Effector memory CD4-positive, alpha-beta T cell (primary cell): ENCODE measurements at places on chromosomes 7 and 10.

DNA sequence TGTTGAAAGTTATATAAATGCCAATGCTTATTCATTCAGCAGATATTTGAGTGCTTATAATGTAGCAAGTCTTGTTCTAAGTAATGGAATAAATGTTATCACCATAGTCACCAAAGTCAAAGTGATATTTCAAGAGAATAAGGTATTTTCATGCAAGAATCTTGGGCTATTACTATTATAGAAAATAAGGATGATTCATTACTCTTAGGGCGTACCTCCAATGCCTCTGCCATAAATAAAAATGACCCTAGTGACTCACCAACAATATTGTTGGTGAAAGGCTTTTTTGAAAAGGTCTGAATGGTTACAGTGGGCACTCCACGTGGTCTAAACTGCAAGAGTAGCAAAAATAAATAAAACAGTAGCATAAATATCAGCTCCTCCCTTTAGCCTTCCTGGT, 68.4 kb downstream of the RALA start:
- DNase-seq: no peak

DNA sequence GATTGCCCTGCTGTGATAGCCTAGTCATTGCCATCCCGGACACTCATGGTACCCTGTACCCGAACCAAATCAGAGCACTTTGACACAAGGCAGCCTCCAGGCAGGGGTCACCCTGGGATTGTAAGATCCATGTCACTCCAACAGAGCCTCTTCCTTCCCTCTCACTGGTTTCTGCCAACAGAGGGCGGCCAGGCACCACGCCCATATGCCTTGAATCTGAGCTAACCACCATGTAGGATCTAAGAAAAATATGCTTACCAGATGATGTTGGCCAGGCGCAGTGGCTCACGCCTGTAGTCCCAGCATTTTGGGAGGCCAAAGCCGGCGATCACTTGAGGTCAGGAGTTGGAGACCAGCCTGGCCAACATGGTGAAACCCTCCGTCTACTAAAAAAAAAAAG, 389.2 kb upstream of the KLF6 start:
- no peak for DNase-seq

- no peak for DNase-seq
These were observed 21.8 kb upstream of the SEMA3C start for GRCh38 chr7:80940539-80941207.

- no peak for DNase-seq
These were observed 26.7 kb upstream of the WNT2 start for GRCh38 chr7:117349570-117349969.

DNA sequence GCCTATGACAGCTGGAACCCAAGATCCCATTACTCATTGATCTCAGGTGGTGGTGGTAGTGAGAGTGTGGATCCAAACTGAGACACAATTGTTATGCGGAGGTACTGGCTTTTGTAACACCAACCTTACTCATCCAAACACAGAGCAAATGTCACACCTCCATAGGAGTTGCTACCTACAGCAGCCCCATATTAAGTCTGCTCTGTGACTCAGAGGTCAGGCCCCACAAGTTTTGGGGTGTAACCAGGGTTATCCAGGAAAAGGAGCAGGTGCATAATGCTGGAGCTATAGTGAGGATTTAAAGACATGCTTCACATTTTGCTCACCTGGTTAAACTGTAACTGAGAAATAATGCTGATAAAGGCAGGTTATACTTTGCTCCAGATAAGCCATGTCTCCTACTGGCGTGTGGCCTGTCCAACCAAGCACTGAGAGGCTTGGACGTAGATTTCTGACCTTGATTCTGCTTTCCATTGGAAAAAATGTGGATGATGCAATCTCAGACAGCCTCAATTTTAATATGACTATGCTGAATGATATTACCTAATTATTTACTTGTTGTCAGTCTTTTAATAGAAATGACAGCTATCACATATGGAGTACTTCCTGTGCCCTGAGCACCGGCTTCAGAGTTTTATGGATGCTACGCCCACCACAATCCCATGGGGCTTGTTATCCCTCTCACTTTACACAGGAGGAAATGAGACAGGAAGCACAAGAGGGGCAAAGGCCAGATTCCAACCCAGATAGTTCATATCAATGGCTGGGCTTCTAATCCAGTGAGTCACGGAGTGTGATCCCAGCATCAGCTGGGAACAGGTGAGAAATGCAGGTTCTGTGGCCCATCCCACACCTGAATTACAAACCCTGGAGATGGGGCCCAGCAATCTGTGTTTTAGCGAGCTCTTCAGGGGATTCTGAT, 181.3 kb downstream of the CHN2 start:
- DNase-seq: no peak

GRCh38 chr7:69208848-69209247, 389.4 kb upstream of the AUTS2 start:
- DNase-seq: no peak
